Astrocyte of the cerebellum (primary cell): ENCODE measurements at places on chromosomes 16 and 17.

- DNase-seq: no peak
Measured at GRCh38 chr17:4483012-4483840, 15.5 kb upstream of the SPNS2 start.

DNA sequence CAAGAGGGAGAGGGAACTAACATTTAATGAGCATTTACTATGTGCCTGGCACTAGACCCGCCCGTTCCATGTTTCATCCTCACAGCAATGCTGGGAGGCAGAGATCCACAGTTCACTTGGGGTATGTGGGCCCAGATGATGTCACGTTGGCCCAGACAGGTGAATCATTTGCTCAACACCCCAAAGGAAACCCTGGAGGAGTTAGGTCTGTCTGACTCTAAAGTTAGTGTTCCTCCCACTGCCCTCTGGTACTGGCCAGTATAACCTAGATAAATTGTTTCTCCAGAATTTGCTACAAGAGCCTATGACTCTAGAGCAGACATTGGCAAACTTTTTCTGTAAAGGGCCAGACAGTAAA lies 164.6 kb downstream of the VPS53 start:
- no peak for DNase-seq

- peak; percentile 69 for DNase-seq
Measured at GRCh38 chr16:71360378-71360777, 1.9 kb downstream of the CALB2 start.

DNA sequence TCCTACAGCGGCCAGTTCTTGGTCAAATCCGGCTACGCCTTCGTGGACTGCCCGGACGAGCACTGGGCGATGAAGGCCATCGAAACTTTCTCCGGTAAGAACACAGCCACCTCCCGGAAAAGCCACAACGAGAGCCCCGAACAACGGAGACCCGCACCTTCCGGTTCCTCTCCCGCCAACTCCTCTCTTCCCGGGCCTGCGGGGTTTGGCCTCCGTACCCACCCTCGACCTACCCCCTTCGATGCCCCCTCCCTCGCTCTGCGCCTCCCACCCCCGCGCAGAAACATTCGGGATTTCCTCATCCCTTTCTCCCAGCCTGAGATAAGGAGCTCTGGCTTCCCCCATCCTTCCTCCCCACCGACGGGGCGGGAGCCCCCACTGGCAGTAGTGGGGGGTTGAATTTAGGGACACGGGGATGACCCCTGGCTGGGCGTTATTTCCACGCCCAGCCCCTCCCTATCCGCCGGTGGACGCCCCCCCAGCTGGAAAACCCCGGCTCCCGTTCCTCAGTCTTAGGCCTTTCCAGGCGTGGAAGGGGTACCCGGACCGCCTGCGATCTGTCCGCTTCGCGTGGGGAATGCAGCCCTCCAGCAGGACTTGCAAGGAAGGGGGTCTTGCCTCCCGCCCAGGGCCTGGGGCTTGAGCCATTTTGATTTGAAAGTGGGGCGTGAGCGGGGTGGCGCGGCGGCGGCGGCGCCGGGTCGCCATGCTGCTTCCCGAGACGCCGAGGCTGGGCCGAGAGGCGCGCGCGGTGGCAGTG lies 822 bp downstream of the IGF2BP1 start:
- DNase-seq: no peak

DNA sequence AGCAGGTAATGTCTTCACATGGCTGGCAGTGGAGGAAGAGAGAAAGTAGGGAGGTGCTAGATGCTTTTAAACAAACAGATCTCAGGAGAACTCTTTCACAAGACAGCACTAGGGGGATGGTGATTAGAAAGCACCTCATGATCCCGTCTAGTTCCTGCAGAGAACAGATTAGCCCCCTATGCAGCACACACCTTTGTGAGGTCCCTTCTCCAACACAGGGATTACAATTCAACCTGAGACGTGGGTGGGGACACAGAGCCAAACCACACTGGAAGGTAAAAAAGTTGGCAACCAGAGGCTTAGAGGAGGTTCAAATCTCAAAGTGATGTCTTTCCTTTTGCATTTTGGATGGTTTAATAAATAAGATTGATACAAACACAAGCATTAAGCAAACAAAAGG lies 394.7 kb downstream of the WWOX start:
- no peak for DNase-seq

- DNase-seq: peak; percentile 63
Measured at GRCh38 chr17:1186923-1187771, 7.4 kb upstream of the ABR start.

- DNase-seq: no peak
Measured at GRCh38 chr16:73504591-73505575, 457.0 kb upstream of the ZFHX3 start.

GRCh38 chr17:49108318-49108717 lies 24.3 kb upstream of the B4GALNT2 start:
- peak; percentile 93 for DNase-seq

GRCh38 chr17:82492643-82493225 lies 26.8 kb upstream of the FOXK2 start:
- DNase-seq: no peak

DNA sequence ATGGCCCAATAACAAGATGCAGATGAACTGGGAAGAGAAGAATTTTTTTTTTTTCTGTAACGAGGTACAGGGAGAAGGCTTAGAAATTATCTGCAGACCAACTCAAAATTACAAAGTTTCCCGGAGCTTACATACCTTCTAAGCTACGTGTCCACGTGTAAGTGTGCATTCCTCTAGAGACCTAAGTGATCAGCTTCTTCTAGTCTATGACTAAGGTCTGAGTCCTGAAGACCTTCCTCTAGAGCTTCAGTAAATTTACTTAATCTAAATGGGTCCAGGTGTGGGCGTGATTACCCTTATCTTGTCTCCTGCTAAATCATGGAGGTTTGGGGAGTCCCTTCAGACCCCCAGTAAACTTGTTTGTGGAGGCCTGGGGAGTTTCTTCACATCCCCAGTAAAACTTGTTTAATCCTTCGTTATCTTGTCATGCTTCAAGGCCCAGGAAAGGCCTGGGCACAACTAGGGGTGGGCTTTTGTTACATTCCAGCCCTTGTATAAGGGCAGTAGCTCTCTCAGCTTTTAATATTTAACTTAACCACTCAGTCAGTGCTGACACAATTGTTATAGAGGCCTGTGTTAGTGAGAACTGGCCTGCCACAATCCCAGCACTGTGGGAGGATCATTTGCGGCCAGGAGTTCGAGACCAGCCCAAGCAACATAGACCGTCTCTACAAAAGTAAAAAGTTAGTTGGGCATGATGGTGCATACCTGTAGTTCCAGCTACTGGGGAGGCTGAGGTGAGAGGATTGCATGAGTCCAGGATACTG lies 342.3 kb downstream of the SNX29 start:
- no peak for DNase-seq

GRCh38 chr17:50774225-50774803 lies 7.0 kb upstream of the ANKRD40CL start:
- DNase-seq: no peak

GRCh38 chr17:60137731-60138130 lies 12.0 kb upstream of the CA4 start:
- no peak for DNase-seq

GRCh38 chr16:1775006-1775845 lies 2.3 kb upstream of the MRPS34 start:
- DNase-seq: no peak

DNA sequence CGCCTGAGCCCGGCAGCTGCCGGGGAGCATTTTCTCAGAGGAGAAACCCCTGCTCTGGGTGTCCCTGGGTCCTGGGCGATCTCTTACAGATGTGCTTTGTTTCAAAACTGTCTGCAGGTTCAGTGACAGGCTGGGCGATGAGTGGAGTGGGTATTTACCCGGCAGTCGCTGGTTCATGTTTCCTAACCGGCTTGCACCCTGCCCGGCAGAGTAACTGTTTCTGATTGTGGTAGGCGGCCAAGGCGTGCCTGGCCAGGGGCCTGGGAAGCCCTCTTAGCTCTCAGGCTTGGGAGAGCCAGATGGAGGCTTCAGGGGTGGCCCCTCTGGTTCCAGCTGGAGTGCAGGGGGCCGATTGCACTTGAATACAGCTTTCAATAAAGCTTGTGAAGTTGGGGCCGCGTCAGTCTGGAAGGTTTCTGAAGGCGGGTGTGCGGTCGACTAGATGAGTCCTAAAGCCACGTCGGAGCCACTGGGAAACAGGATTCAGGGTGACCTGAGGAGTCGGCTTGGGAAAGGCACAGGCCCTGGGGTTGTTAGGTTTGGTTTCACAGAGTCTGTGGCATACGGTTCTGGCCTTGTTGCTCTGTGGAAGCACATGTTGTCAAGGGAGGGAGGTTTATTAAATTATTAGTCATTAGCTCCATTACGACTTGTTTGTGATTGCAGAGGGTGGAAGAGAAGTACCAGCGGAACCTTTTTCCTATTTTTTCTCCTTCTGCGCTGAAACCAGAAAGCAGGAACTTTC lies 1.4 kb downstream of the BAIAP2 start:
- no peak for DNase-seq

- DNase-seq: no peak
Measured at GRCh38 chr16:5065813-5066212, at the start of gene C16orf89. TSS of gene C16orf89 (minus strand) at chr16:5065956. CDS start at chr16:5065908, 48 bp downstream.

DNA sequence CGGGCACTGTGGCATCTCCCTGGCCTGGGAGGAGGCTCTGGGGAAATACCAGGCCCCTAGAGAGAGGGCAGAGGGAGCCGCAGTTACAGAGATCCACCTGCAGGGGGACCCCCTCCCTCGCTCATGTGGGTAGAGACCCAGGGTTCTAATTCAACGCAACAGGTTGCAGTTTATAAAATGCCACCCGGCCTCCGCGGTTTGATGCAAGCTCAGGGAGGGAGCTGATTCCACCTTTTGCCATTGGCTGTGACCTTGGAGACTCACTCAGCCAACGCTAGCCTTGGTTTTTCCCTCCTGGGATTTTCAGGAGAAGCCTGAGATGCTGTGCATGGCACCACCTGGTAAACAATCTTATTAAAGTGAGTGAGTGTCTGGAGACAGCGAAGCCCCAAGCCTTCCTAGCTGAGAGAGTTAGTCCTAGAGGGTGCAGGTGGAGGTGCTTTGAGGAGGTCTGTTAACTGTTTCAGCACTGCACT lies 12.1 kb downstream of the TTLL6 start:
- DNase-seq: peak; percentile 18

GRCh38 chr16:27677263-27677662 lies 127.3 kb downstream of the KATNIP start:
- no peak for DNase-seq

DNA sequence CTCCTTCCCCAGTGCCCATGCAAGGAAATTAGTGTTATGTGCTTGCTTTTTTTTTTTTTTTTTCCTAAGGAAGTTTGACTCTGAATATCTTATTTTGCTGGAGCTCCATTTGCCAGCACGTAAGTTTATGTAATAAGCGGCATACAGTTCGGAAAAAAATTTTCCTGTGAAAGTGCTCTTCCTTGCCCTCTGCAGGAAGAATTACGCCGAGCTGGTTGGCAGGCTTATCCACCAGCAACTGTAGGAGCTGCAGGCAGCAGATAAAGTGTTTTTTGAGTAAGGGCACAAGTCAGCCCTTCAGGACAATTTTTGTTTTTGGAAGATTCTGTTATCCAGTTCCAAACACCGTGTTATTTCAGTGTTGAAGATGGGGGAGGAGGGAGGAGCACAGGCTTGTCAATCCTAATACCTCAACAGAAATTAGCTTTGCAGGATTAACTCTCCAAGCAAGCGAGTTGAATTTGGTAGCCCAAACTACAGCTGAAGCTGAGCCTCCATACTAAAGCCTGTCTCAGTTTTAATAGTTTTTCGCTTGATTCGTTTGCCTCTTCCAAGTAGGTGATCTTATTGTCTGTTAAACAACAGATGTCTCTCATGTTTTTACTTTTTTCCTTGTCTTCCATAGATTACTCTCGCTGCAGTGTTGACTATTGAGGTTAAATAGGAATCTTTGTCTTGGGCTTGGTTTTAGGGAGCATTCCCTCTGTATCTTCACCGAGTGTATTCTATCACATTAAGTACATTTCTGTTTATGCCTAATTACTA lies 1.1 kb downstream of the SPECC1 start:
- peak; percentile 51 for DNase-seq

- no peak for DNase-seq
Measured at GRCh38 chr16:71353736-71354135, 4.8 kb upstream of the CALB2 start.

- no peak for DNase-seq
Measured at GRCh38 chr17:2400474-2400866, 390 bp downstream of the MNT start.

GRCh38 chr16:85521552-85522307 lies 91.4 kb upstream of the GSE1 start:
- no peak for DNase-seq

DNA sequence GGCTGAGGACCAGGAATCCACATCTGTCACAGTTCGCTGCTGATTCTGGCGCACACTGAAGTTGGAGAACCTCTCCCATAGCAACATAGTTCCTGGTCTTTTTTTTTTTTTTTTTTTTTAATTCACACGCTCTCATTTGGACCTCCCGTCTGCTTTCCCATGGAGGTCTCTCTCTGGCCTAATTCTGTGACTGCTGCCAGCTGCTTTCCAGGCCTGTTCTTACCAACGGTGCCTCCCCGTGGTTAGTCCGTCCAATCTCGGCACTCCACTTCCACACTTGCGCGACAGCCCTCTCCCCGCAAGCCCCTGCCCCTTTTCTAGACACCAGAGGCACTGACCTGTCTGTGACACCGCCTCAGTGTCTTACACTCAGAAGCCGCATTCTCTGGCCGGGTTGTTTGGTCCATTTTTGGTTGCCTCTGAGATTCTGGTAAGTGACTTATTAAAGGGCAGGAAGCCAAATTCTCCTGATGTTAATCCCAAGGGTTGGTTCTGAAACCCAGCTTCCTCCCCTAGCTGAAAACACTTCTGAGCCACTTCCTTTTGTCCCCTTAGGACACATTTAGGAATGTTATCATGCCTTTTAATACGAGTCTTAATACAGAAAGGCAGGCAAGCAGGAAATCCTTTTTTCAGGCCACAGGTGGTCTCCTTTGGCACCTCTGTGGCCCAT lies 1.1 kb upstream of the AKTIP start:
- no peak for DNase-seq

DNA sequence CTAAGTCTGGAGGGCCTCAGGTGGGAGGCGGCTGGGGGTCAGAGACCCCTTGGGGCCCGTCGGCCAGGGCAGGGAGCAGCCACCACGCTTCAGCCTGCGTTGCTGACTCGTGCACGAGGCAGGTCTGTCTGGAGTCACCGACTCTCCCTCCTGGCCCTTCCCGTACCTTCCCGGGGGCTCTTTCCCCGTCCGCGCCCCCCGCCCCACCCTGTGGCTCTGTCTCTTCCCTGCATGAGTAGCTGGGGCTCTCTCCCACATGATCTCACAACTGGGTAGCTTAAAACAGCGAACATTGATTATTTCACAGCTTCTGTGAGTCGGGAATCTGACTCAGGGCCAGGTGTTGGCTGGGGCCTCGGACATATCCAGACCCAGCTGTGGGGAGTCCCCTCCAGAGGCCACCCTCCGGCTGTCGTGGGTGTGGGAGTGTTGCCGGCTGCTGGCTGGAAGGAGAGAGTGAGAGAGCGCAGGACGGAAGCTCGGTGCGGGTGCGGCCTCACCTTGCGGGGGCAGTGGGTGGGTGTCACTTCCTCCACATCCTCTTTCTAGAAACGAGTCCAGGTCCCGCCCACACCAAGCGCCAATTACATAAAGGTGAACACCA lies 17.3 kb downstream of the BAHCC1 start:
- no peak for DNase-seq
